ENCODE measurements at places on chromosomes 3 and 15.

DNA sequence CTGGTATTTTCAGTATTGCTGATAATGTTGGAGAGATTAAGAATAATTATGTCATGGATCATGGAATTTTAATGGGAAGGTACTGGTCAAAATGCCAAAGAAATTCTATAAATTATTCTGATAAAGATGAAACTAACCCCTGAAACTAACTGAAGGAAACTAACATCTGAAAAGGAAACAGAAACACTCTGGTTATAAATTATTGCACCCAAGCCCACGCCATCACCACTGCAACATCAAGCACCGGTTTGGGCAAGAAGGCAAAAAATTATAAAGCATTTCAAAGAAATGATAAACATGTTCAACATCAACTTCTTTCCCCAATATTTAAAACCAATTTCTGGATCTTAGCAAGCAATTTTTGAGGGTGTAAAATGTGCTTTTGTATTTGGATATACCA lies 372.5 kb downstream of the TBC1D5 start:
- DNase-seq, result no peak

DNA sequence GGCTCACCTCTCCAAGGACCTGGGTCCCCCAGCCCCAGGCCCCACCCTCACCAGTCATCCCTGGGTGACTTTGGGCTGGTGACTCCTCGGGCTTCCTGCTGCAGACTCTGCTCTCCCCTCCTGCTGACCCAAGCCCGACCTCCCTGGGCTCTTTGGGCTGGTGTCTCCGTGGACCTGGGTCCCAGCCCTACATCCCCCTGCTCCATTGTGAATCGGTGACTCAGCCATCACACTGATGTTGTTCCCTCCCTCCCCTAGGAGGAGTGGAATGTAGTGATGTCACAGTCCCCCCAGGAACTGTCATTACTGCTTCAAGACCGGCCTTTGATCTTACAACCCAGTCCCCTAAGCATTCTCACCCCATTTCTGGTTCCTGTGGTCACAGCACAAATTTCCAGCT lies 83.7 kb downstream of the ADAMTS7 start:
- DNase-seq, result no peak

DNA sequence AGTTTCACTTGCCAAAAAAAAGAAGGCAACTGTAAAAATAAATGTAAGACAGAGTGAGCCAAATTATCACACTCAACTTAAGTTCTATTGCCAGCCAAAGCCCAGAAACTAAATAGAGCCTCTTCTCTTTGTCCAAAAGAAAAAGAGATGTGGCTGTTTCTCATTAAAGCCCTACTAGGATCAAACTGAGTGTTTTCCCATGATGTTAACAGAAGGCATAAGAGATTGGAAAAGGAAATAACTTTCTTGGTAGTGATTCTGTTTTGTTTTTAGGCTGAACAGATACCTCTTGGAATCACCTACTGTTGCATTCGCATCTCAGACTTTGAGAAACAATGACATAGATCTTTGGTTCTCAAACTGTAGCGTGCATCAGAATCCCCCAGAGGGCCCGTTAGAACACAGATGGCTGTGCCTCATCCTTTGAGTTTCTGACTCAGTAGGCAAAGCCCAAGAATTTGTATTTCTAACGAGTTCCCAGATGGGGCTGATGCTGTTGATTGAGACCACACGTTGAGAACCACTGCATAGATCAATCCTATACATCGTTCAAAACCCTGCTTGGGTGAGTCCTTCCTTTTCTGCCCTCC lies 42.5 kb upstream of the SRGAP3 start:
- no peak for DNase-seq

DNA sequence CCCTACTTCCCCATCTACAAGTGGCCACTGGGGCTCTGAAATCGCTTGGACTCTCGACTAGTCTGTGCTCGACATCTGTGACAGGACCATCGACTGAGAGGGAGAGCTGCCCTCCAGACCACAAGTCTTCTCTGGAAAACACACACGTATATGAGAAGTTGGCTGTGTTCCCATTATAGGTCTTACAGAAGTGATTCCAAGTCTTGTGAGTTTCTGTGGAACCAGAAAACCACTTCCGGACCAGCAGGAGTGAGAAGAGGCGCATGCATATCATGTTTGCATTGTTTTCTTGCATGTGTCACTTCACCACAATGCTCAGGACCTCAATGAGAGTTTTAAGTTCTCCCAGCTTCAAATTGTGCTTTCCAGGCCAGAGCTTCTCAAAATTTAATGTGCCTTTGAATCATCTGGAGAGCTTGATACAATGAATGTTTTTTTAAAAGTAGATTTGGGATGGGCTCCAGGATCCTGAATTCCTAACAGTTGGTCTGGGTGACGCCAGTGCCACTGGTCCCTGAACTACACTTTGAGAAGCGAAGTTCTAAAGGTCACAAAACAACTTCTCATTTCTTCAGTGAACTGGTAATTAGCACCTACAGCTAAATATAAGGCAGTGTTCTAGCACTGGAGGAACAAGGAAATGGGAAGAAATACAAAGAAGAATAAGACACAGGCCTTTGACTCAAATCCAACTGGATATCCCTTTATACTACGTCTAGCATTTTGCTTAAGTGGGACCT lies 15.7 kb downstream of the LIPC start:
- peak; percentile 23 for DNase-seq

DNA sequence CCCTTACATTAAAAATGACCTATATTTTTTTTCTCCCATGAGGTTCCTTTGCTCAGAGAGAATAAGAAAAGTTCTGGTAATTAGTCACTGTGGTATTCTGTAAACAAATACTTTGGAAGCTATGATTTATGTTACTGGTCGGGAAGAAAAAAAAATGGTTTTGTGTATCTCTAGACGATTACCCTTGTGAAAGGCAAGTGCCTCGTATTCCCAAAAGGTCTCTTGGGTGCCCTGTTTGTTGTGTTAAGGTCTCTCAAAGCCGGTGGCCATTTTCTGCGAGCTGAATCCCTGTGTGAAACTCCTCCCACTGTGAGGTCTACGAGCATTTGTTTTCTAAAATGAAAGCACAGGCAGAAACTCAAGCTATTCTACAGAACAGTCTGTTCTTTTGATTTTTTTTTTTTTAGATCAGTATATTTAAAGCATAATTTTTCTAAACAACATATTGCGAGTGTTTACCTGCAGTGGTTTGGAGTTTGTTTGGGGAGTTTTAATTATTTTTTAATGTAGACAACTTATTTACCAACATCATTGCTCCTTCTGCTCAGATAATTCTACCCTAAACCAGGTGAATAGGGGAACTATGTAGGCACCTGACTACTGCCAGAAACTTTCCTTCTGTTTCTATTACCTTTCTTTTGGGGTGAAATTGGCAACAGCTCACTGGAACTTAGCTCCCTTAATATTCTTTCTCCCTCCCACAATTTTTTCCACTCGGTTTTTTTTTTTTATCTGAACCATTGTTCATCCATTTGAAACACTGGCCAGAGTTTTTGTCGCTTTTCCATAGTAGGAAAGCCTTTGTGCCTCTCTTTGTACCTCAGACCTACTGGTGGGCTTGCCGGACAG lies 44.0 kb downstream of the ZBTB38 start:
- peak; percentile 23 for DNase-seq

- DNase-seq, result no peak
Observed at GRCh38 chr3:141992512-141992911, 116.1 kb downstream of the ATP1B3 start.

GRCh38 chr15:94212291-94212690 lies 19.1 kb upstream of the MCTP2 start:
- DNase-seq, result no peak

GRCh38 chr3:78889348-78889747 lies 878.5 kb downstream of the ROBO1 start:
- no peak for DNase-seq

GRCh38 chr3:10460951-10461545 lies 44.3 kb downstream of the ATP2B2 start:
- DNase-seq, result no peak

- DNase-seq, result no peak
Observed at GRCh38 chr15:45641999-45642932, 7.4 kb downstream of the SQOR start.

DNA sequence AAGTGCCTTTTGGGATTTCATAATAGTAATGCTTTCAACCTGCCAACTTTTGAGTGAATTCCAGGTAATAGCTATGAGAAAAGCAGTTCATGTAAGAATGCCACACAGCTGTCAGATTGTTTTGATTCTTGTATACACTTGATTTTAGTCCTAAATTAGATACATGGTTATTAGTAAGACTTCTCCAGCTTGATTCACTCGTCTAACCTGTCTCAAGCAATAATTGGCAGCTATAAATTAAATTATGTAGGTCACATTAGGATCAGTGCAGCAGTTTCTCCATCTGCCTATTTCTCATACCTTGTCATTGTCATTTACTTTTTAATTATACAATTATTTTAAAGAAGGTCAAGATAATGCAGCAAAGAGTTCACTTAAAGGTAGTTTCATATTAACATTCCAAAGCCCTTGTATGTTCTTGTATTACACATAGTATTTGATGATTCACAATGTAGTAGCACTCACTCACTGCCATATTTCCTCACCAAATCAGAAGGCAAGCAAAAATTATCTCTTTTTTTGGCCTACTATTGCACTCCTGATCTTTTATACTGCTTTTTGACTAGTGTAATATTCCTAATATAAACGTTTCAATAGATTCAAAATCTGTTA lies 10.9 kb upstream of the CRYBG3 start:
- no peak for DNase-seq

DNA sequence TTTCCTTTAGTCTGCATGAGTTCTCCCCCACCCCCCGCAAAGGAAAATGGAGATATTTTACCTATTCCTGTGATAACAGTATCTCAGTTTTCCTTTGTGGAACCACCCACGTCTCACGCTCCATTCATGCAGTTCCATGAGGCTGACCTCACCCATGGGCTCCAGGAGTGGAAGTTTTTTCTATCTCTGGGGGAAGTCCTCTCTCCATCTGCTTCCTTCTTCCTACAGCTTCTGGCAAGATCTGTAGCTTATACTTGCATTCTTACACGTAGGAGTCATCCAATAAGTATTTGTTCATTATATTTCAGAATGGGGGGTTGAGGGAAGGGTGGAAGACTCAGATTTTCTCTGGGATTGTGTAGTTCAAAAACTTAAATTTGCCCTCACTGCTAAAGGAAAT lies 5.8 kb upstream of the GLCE start:
- no peak for DNase-seq

GRCh38 chr3:182487143-182487542 lies 306.2 kb upstream of the ATP11B start:
- no peak for DNase-seq

- peak; percentile 6 for DNase-seq
Observed at GRCh38 chr3:5260992-5261501, 73.5 kb downstream of the EDEM1 start.

DNA sequence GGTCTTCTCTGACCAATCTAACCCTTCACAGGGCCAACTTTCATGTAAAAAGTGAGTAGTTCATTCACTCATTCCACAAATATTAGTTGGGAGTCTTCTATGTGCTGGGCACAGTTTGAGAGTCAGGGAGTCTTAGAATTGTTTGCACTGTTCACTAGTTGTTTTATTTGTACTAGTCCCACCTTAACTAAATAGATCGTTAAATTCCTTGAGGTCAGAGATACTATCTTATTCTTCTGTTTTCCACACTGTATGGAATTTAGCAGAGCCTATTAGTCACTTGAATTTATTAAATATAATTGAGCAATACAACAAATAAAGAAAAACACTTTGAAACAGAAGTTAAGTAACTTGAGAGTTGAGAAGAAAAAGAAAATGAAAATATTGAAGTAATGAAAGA lies 40.8 kb upstream of the SPTSSB start:
- no peak for DNase-seq

DNA sequence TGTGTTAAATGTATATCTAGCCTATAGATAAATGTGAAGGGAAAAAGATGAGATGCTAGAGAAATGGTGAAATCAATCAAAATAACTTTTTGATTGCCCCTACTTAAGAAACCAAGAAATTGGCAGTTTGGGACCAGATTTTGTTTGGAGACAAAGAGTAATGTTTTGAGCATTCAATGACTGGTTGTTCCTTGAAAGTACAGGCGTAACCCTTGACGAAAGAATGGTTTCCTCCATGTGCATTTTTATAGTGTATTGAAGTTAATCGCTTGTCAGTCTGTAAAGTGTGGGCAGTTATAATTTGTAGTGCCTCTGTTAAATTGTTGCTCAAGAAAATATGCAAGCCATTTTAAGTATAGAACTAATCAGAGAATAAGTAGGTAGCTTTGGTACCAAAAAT lies 1.2 kb downstream of the KIF23 start:
- DNase-seq, result no peak
